Activated CD4-positive, CD25-positive, alpha-beta regulatory T cell treated with anti-CD3 and anti-CD28 coated beads, Interleukin-2, amount 50 U/mL, for 72 hours (primary cell): ENCODE measurements at places on chromosomes 12 and 14.

DNA sequence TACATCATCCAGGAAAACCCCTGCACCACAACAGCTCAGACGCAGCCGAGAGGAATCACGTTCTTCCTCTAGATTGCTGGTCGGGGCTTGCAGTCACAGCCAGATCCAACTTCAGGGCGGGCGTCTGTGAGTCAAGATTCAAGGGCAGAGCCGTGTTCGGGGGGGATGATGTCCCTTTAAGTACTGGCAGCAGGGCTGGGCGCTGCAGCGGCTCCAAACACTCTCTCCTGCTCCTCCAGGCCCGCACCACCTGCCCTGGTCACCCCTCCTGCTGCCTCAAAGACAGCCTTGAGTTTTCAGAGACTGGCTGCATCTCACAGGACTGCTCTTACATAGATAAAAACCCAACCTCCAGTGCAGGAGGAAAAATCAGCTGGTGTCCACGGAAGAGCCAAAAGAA is 68.3 kb downstream of the KDM2B start:
- DNase-seq: no peak

GRCh38 chr14:105087963-105088811 is 23.0 kb upstream of the GPR132 start:
- no peak for DNase-seq

GRCh38 chr12:109738878-109739665 is 25.4 kb downstream of the FAM222A start:
- no peak for DNase-seq

GRCh38 chr14:38079886-38080285 is 127.8 kb upstream of the SSTR1 start:
- DNase-seq: no peak

DNA sequence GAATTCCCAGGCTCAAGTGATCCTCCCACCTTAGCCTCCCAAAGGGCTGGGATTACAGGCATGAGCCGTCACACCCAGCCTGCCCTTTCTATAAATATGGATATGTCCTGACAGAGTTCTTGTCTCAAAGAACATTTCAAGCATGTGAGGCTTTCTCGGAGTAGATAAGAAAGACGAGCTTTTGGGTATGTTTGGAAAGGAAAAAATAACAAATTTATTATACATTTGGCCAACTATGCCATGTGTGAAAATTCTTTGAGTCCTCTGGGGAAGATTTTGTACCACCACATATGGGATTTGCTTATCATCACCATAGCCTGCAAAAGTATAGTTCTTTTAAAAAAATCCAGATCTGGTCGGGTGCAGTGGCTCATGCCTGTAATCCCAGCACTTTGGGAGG is 23.7 kb upstream of the MYBPC1 start:
- no peak for DNase-seq

DNA sequence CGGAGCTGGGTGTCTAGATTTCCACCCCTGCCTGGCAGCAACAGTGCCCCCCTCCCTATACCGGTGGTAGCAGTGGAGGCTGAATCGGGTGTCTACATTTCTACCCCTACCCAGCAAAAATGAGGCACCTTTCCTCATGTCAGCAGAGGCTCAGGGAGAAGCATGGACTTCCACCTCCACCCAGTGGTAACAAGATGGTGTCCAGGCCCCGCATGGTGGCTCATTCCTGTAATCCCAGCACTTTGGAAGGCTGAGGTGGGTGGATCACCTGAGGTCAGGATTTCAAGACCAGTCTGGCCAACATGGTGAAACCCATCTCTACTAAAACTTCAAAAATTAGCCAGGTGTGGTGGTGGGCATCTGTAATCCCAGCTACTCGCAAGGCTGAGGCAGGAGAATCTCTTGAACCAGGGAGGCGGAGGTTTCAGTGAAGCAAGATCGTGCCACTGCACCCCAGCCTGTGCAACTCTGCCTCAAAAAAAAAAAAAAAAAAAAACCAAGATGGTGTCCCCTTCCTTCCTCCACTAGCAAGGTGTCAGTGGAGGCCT is 35.5 kb upstream of the OR5AU1 start:
- DNase-seq: no peak

DNA sequence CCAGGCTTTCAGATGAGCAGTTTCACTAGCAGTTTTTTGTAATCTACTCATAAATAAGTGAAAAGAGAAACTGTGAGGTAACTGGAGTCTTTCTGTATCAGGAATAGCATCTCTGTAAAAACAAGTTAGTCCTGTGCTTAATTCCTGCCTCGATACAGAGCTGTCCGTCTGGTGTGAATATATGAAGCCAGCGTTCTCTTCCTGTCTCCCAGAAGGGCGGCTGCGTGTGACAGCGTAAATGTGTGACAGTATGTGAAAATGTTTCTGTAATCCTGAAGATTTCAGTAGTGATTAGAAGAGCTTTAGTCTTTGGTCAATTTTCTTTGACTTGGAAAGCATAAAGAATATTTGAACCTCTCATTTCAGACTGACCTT is 150.3 kb downstream of the FBXL14 start:
- DNase-seq: no peak

GRCh38 chr12:68137335-68137830 is 22.2 kb downstream of the IFNG start:
- DNase-seq: no peak

- no peak for DNase-seq
Measured at GRCh38 chr14:101030586-101030985, 127.1 kb upstream of the RTL1 start.

DNA sequence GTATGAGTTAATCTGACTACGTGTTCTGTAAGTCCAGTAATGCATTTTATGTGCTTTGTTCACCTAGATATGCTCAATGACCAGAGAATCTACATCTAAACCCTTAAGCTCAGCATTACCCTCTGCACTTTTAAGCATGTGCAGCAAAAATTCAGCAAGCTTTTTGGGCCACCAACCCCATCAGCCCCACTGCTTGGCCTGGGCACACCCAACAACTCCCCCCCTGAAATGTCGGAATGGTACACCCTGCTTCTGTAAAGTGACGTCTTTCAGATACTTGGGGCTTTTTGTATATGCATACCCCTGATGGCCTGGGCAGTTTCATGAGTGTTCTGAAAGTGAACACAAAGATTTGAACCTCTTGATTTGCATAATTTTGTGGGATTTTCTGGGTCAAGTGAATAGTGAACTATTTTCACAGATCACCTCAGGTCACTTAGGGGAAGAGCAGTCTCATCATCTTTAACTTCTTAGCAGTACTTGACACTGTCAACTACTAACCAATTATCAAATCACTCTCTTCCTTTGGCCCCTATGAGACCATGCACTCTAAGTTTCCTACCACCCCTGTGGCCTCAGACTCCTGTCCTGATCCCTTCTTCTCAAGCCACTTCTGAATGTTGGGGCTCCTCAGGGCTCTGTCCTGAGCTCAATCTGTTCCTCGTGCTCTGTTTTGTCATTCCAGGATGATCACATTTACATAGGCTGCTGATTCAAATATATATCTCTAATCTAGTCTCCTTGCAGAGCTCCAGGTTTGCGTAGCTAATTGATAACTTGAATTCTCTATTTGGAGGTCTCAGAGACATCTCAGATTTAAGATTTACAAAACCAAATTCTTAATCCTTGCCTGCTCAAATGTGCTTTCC is 36.3 kb upstream of the PPM1A start:
- no peak for DNase-seq

DNA sequence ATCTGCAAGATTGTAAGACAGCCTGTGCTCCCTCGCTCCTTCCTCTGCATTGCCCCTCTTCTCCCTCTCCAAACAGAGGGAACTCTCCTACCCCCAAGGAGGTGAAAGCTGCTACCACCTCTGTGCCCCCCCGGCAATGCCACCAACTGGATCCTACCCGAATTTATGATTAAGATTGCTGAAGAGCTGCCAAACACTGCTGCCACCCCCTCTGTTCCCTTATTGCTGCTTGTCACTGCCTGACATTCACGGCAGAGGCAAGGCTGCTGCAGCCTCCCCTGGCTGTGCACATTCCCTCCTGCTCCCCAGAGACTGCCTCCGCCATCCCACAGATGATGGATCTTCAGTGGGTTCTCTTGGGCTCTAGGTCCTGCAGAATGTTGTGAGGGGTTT is 37.4 kb downstream of the DAD1 start:
- DNase-seq: no peak

DNA sequence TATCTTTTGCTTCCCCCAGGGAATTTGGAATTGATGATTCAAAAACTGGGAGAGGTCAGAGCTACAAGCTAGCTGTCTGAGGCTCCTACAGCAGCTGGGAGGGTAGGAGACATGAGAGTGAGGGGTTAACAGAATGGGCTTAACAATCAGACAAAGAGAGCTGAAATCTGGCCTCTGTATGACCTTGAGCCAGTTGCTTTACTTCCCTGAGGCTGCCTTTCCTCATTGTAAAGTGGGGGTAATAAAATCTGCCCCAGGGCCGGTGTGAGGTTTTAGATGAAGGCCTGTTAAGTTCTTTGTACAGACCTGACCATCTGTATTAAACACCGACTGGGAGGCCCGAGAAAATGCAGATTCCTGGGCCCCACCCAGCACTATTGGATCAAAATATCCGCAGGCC is 164.3 kb upstream of the NOS1 start:
- DNase-seq: no peak
